Panc1 (cell line): ENCODE measurements at places on chromosomes 12 and 14. TPM values are rescaled to one million over a fixed set of nuclear protein-coding genes. Genes with fewer than 3 reads are reported as not detected.

Gene WSCD2
- 0.64 TPM for total RNA-seq

Gene SLC6A13
- total RNA-seq, result 0.57 TPM

Gene PPP2R5C
- 80.3 TPM for total RNA-seq

- no peaks in the 10 kb centered on the region for H3K36me3 ChIP-seq
- H3K27ac ChIP-seq, result no peak overlapping the region
- no peaks in the 10 kb centered on the region for H3K27me3 ChIP-seq
- no peak for DNase-seq
- H3K4me1 ChIP-seq, result no peaks in the 10 kb centered on the region
These were observed 87.6 kb upstream of the GPHB5 start for GRCh38 chr14:63406333-63406732.
